Activated CD8-positive, alpha-beta memory T cell treated with anti-CD3 and anti-CD28 coated beads for 48 hours (primary cell): ENCODE measurements at places on chromosomes 3 and 15.

- no peak for DNase-seq
Observed at GRCh38 chr15:34737477-34737876, 17.3 kb downstream of the GJD2 start.

DNA sequence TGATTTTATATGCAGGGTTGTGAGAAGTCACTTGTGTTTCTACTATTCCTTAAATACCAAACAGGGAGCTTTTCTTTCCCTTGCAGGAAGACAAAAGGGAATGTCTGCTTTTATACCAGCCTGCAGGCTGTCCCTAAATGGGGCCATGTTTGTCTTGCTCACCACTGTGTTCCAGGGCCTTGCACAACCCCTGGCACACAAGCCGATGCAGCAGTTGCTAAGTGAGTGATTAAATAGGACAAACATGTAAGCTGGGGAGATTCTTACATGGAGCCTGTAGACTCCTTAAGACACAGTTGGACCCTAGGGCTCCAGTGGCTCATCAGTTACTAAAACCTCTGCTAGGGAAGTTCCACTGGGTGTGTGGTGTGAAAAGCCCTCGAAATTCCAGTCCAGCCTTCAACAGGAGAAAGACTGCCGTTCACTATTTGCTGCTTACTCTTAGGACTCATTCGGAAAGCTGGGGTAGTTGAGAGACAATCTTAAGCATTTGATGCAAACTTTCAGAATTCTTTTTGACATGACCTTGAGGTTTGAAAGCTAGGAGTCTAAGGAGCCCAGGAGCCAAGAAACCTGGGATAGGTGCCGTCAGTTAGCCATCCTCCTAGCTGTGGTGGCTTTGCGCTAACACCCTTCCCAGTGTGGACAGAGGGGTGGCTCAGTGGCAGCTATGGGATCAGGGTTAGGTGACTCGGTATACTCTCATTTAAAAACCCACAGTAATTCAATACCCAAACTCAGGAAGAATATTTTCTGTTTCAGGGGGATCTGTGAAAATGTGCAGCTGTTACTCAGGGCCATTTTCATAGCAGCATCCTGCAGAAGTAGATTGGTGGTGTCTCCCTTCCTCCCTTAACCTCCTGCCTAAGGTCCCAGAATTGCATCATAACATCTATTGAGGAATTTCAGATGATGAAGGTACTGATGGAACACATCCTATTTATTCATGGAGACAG lies 39.1 kb downstream of the SYNM start:
- DNase-seq = no peak

DNA sequence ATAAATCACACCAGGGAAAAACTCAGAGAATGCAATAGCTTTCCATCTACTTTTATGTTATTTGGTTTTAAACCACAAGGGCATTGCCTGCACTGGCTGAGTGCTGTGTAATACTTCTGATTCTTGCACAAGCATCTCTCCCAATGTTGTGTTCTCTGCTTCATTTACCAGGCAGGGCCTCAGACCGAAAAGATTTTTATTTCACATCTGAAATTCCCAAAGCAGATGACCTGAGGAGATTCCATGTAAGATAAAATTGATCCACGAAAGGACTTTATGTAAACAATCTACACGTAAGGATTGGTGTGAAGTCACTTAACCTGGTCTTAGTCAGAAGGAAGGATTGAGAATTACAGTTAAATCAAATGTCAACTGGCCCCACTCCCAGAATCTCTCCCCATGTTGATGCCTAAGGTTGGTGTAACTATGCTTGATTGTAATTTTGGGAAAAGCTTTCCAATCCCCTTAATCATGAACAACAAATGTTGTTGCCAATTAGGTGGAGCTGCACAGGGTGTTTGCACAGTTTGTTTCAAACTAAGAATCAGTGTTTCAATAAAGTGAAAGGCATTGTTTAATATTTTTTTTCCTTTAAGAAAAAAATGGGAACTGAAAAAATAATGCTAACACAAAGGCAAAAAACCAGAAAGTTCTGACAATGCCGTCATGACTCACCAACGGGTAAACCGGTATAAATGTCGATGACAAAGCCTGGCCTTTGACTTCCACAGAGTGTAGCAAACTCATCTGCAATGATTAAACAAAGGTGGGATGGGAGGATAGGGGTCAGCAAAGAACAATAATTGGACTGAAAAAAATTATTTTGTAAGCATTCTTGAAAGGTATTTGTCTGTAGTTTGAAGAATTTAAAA lies 128.6 kb downstream of the DUT start:
- DNase-seq = no peak

DNA sequence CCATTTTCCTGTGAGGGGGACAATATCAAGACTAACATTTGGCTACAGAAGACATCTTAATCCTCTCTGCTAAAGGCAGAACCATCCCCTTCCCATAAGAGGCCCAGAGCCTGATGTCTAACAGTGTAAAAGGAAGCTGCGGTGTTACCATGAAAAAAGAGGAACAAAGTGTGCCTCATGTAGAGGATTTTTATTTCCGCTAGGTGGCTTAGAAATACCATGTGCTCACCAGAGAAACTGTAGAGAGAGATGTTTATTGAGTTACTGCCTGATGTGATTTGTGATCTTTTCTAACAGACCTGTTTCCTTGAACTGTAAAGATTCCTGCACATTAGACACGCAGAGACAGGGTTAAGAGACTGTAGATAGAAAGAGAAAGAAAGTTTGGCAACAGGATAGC lies 22.0 kb downstream of the OR5H15 start:
- no peak for DNase-seq
